ENCODE measurements at places on chromosomes 3 and 15.

GRCh38 chr3:193552923-193553322 lies 1.8 kb downstream of the ATP13A4 start:
- DNase-seq = no peak

- no peak for DNase-seq
Observed at GRCh38 chr3:126907557-126907956, 75.4 kb upstream of the PLXNA1 start.

- peak; percentile 83 for DNase-seq
Observed at GRCh38 chr3:46566040-46566641, at the start of gene LRRC2. LRRC2 (minus strand) TSS chr3:46566302; CDS start chr3:46551591, 14,711 bp downstream.

- no peak for DNase-seq
Observed at GRCh38 chr3:88480822-88481221, 331.1 kb downstream of the C3orf38 start.

- DNase-seq = no peak
Observed at GRCh38 chr3:197989651-197990050, 29.6 kb downstream of the LMLN start.

DNA sequence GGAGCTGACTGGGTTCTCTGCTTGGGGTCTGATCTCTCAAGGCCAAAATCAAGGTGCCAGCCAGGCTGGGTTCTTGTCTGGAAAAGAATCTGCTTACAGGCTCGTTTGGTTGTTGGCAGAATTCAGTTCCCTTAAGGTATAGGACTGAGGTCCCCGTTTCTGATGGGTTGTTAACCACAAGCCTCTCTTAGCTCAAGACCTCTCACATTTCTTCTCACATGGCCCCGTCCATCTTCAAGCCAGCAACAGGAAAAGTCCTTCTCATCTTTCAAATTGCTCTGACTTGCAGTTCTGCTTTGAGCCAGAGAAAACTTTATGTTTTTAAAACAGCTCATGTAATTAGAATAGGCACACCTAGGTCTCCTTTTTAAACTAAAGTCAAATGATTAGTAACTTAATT lies 20.4 kb downstream of the UACA start:
- DNase-seq = no peak

- no peak for DNase-seq
Observed at GRCh38 chr3:107950417-107950816, 140.4 kb downstream of the CD47 start.

DNA sequence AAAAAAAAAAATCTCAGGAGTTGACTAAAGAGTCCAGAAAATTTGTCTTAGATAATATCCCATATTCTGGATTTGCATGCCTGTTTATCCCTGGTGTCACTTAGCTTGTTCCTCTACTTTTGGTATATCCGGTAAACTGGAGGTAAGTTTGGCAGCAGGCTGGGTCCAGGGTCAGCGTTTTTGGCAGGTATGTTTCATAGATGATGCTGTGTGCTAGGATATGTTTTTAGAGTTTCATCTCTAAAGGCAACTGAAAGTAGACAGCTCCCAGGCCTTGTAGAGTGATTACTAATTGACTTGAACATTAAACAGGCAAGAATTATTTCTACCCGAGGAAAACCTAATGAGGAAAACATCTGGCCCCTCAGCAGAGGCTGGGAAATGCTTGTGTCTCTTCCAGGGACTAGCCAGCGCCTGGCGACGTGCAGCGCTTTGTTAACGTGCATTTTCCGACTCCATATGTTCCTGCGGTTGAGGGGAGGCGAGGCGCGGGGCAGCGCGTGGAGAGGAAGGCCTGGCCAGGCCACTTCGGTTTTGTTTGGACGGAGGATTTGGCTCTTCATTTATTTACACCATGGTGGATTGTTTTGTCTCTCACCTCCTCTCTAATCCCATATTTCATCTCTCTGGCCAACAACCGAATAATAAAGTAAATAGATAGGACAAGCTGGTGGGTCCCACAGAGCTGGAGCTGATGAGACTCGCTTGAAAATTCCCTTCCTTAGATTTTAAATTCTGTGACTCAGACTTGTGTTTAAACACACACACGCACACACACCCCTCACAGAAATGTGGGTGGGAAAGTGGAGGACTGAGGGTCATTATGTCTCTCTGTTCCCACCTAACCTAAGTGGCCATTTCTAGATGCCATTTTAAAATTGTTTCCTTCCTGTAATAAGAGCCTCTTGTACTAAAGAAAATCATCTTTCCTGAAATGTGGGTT lies 65.3 kb downstream of the ASB7 start:
- DNase-seq = no peak

DNA sequence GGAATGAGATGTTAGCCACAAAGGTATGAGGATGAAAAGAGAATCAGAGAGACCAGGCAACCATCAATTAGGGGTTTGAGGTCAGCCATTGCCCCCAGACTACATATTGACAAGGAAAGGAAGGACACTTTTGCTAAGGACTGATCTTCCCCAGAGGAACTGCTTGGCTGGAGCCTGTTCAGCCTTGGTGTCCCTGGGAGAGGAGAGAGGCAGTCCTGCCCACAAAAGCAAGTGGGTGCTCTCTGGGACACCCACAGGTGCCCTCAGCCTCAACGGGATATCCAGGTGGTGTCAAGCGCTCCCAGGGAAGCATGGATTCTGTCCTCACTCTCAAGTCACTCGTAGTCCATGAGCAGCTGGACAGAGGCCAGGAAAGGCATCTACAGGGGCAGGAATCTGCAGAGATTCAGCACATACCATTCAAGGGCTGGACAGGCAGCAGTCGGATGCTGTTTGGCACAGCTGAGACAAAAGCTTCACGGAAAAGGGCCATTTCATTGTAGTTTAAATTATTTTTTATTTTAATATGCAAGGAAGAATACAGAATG lies 166.2 kb downstream of the UACA start:
- no peak for DNase-seq

DNA sequence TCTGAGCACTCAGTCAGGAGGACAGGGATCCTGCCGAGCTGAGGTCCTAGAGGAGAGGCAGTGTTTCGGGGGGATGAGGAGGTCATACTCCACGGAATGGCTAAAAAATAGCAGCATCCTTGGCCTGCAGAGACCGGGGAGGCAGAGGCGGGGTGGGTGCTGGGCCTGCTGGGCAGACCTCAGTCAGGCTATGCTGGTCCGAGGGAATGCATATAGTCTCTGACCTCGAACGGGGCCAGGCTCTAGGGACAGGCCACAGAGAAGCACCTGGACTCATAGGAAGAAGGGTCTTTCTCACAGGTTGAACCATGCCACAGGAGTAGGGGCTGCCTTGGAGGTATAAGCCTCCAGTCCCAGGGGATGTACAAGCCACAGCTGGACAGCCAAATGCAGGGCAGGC lies 14.0 kb upstream of the SKIC8 start:
- no peak for DNase-seq

GRCh38 chr3:184235381-184236032 lies 6.1 kb downstream of the VWA5B2 start:
- no peak for DNase-seq

DNA sequence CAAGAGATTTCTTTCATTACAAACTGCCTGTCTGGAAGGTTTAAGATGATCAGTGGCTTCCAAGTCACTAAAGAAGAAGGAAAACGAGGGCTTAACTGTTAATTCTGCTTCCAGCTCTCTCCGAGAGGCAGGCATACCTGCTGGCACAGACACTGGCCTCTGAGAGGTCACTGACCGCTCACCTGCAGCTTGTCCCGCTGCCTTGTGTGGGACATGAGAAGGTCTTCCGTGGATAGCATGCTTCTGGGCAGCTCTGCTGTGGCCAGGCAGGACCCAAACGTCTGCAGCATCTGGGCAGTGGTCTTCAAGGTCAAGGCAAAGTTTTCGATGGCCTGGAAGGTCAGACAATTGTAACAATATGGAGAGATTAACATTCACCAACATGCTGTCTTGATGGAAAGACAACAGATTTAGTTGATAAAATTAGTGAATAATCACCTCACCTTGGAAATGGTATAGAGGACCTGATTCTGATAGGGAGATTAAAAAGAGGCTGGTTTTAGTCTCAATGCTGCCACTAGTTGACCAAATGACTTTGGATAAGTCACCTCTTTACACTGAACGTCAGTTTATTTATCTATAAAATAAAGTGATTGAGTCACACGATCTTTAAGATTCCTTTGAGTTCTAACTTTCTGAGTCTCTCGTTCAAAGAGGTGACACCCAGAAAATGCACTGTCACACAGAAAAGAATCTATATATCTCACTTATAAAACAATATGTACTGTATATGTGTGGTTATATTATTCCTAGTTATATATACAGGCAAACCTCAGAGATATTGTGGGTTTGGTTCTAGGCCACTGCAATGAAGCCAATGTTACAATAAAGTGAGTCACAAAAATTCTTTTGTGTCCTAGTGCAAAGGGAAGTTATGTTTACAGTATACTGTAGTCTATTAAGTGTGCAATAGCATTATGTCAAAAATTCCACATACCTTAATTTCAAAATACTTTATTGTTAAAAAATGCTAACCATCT lies 65.1 kb downstream of the B3GNT5 start:
- DNase-seq = no peak

DNA sequence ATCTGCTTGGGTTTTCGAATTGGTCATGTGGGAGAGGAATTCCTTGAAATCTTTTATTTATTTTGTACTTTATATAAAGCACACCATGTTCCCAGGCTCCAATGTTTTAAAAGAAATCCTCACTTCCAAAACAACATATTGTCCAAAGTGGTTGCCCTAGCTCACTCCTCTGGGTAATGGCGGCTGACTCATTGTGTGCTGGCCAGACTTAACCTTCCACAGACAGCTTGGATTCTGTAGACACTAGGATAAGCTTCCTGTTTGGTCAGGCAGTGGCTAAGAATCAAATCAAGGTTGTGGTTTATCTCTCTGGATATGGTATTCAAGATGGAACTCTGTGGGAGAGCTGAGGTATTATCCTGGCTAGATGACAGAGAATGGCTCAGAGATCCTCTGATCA lies 55.8 kb upstream of the FAM98B start:
- DNase-seq = peak; percentile 60

DNA sequence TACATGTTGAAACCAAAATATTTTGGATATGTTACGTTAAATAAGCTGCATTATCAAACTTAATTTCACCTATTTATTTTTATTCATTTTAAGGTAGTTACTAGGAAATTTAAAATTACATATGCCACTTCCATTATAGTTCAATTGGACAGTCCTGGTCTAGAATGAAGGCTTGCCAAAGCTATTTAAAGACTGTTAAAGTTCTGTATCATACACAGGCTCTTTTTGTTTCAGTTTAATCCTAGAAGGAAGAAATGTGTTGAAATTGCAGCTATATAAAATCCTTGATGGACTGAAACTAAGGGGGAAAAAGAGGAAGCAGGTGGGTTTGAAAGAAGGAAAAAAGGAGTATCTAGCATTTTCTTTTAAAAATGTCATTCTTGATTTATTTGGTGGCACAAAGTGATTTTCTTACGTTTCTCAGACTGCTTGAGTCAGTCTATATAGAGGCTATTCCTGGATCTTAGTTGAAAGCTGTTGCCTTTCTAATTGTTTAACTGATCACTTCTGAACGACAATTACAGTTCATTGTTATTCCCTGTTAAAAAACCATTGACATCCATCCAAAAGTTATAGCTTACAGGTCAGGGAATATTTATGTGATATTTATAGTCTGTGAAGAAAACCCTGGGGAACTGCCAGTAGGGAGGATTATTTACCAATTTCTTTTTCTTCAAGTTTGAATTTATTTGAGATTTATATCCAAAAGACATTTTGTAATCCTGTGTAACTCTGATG lies 195.0 kb downstream of the RORA start:
- DNase-seq = no peak

GRCh38 chr3:115399750-115400149 lies 223.6 kb upstream of the GAP43 start:
- DNase-seq = no peak

DNA sequence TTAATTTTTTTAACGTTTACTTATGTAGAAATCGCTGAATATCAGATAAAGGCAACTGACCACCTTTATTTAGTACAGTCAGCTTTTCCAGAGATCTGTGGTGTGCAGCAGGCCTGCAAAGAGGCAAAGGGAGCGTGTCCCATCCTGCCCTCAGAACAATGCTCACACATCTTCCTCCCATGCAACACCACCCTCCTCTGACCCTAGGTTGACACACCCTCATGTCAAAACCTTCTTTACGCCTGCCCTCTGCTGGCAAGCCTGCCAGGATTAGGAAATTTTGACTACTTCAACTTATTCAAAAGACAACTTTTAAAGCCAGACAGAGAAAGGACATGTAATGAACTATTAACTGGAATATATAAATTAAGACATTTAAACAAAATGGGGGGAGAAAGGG lies 513.7 kb downstream of the FOXP1 start:
- DNase-seq = peak; percentile 75

DNA sequence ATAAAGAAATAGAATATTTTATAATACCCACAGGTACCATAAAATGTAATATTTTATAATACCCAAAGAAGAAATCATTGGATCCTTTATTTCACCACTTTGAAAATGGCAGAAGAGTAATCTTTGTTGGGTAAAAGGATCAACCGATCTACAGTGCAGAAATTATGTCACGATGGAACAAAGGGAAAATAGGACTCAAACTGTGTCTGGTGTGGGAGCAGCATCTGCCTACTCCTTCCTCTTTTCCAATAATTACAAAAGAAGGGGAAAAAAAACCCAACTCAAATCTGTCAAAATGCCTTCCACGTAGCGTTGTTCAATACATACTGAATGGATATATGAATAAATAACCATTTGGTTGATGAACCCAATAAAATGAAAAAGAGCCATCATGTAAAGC lies 492.6 kb upstream of the TBL1XR1 start:
- DNase-seq = no peak

DNA sequence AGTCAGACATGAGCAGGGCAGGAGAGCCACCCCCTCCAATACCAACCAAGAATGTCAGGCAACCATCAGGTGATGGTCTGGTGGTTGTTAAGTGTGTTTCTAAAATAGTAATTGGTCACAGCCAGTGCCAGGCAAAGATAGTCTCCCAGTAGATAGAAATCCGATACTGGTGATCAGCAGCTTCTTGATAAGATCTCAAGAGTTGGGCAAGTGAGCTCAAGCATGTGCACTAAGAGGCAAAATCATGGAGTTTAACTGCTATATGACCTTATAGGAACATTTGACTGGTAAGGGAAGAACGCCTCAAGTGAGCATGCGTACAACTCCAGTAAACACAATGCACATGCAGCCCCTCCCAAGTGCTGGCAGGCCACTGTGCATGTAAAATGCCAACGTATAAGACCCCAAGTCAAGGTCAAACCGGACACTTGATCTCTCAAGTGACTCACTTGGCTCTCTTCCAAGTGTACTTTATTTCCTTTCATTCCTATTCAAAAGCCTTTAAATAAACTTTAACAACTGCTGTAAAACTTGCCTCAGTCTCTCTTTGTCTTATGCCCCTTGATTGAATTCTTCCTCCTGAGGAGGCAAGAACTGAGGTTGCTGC lies 36.0 kb upstream of the CBLB start:
- no peak for DNase-seq

- DNase-seq = no peak
Observed at GRCh38 chr3:150319900-150320299, 88.2 kb upstream of the TSC22D2 start.

GRCh38 chr3:161644891-161645635 lies 148.5 kb downstream of the OTOL1 start:
- no peak for DNase-seq

GRCh38 chr15:90711842-90712241 lies 5.3 kb upstream of the BLM start:
- no peak for DNase-seq

GRCh38 chr3:159150180-159150579 lies 348.3 kb downstream of the MFSD1 start:
- DNase-seq = no peak
